ENCODE measurements at places on chromosomes 4 and X.

DNA sequence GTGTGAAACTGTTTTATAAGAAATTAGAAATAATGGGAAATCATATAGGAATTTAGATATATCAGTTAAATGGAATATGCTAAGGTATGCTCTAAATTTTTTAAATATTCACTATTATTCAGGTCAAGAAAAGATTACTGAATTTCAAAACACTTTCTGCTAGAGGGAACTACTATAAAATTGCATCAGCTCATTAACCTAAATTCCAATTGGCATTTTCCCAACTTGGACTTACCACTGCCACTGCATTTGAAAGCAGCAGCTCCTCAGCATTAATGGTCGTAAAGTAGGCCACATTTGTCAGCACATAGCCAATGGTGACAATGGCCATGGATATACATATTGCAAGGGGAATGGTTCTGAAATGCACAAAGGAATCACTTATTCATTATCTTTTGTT lies 57.3 kb downstream of the SLC7A11 start:
- no peak for DNase-seq

DNA sequence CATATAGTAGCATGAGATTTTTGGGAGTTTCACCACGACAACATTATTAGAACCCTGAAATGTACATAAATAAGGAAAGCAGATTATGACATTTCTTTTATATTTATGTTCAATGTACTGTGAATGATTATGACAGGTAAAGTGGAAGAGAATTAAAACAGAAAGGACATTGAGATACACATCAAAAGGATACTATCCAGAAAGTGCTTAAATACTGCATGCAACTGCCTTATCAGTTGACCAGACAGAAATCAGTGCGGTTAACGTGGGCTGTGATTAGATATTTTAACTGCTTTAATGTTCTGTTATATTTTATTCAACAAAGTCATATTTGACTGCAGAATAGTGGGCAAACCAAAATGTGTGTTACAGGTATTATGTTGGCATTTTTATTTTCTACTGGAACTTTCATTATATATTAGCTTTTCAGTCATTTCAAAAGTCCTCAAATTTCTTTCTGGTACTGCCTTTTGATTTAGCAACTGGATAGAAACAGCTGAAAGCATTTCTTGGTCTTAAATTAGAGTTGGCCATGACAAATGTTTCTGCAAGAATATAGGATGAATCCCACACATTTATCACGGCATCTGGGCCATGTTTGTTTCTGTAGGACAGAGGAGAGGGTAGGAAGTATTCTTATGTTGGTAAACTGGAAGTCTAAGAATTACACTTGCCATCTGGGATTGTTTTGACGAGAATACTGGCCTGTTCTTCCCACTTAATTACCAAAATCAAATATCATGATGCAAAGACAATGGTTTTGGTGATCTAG lies 255.2 kb downstream of the SLC39A8 start:
- DNase-seq, result no peak

- no peak for DNase-seq
Observed at GRCh38 chr4:185773419-185773818, 38.6 kb downstream of the SORBS2 start.

GRCh38 chr4:143406523-143406922 lies 69.8 kb downstream of the GAB1 start:
- DNase-seq, result no peak

GRCh38 chr4:20764366-20764992 lies 64.2 kb downstream of the PACRGL start:
- DNase-seq, result no peak

DNA sequence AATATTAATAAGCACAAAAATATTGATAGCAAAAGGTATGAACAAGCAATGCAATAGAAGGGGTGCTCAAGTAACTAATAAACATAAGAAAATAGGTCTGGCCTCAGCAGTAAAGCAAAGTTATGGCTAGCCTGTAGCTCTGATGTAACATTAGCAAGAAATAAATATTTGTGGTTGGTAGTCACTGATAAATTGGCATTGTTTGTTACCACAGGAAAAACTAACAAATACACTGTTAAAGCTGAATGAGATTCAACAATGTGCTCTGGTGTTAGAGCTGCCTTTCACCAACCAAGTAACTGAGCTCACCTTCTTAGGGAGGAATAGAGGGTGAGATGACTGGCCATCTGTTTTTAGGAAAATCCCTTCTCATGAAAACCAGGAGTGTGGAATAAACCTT lies 71.4 kb downstream of the AREG start:
- DNase-seq, result no peak

- DNase-seq, result no peak
Observed at GRCh38 chrX:38513112-38513742, 48.1 kb upstream of the TSPAN7 start.

DNA sequence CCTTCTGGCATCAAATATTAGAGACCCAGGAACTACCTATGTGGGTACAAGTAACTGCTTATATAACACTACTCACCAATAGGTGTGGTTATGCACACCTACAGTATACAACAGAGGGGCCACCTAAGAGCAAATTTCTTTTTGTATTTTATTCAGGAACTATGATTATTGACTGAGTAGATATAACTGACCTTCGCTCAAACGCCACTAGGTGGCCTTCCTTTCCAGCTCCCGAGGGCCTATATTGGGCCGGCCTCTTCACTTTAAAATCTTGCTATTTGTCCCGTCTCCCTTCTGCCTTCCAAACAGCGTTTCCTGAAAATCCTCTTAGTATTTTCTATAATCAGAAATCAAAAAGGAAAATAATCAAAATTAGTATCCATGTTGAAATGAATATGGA lies 19.9 kb upstream of the PABPC5 start:
- no peak for DNase-seq

DNA sequence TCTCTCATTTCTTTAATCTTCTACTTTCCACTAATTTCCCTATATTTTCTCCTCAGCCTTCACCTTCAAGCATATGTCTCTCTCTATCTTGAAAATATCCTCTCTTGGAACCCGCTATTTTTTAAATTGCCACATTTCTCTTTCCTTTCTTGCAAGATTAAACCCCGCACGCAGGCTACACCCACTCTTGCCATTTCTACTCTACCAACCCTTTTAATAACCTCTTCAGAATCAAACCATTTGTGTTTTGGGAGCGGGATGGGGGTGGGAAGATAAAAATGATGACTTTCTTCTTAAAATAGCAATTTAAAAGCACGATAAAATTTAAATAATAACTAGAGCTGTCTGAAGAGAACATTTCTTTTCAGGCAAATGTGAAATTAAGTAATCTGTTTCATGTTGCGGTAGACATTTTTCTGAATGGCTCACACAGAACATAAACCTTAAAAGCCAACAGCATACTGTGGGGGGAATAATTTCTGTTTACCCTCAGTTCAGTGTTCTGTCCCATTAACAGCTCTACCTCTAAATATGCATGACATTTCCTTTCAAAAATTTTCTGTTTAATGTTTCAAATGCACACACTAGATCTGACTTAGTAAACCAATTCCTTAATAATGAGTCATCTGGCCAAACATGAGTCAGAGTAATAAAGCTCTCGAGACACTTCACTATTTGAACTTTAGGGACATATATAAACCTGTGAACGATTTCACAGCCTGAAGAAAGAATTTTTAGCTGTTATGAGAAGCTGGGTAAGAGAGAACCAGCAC lies 20.5 kb downstream of the ARSJ start:
- no peak for DNase-seq

DNA sequence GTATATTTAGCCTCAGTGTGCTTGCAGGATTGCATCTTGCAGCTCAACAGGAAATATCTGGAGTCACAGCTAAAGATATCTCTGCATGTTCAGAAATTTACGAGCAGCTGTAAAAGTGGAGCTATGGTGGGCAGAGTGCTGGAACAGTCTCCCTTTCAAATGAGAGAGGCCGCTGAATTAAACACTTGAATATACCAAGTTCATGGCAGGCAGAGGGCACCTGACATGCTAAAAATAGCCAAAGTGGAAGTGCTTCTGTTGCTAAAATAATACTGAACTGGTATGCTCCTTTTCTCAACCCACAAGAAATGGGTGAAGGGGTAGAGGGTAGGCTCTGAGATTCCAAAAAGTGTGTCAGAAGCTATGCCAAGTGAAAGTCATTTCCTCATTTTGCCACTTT lies 98.1 kb downstream of the MGST2 start:
- no peak for DNase-seq

GRCh38 chr4:140049849-140050637 lies 103.9 kb downstream of the MAML3 start:
- DNase-seq, result no peak

DNA sequence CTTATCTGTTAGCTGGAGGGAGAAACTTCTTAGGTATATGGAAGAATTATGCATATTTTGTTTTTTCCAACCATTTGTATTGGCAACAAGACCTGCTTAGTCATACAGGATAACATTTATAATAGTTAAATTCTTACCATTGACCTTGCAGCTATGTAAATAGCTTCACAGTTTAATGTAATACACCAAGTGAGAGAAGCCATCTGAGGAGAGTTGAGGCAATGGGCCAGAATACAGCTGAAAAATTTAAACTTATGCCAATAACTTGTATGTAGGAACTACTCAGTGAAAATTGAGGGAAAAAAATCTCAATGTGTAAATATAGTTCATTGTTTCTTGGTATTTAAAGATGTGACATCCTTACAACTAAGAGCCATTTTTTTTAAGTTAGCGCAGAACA lies 273.5 kb downstream of the DACH2 start:
- DNase-seq, result no peak

DNA sequence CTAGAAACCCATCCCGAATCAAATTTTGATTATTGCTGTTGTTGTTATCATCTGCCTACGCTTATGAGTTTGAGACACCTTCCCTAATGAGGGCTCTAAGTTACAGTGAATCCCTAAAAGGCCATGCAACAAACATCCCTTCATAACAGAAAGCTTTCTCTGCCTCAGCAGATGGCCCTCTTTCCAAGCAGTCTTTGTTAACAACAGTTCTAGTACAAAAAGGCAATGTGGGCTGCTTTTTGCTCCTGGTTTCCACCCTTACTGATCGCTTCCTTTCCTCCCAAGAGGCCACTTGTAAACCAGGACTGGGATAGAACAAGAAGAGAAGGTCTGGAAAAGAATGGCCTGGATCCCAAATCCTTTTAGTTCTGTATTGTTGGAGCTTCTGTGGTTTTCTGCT lies 24.2 kb downstream of the GPC4 start:
- no peak for DNase-seq

GRCh38 chrX:79146640-79147390 lies 2.3 kb downstream of the GPR174 start:
- no peak for DNase-seq

GRCh38 chrX:75883446-75883845 lies 98.4 kb upstream of the MAGEE2 start:
- DNase-seq, result no peak

GRCh38 chr4:57102050-57102624 lies 8.0 kb downstream of the IGFBP7 start:
- no peak for DNase-seq

DNA sequence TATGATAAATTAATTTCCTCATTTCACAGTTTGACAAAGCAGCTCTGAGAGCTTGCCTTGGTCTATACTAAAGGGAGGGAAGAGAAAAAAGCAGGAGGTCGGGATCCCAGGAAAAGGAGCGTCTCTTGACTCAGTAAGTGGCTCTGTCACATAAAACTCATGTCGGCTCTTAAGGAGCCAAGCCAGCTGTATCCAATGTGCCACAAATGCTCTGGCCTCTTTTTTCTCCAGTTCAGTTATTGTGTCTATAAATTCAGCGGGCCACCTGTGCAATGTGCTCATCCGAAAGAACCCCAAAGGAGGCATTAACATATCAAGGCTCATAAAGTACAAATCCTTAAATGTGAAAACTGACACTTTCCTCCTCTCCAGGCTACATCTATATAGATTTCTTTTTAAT lies 337.7 kb upstream of the FAM241A start:
- DNase-seq, result no peak
